Stimulated activated CD8-positive, alpha-beta memory T cell treated with anti-CD3 and anti-CD28 coated beads, Interleukin-7, amount 100 ng/mL, for 24 hours (primary cell): ENCODE measurements at places on chromosomes 7 and 10.
A peak's percentile ranks its signal among the peaks of the same experiment; 100 is the strongest.

DNA sequence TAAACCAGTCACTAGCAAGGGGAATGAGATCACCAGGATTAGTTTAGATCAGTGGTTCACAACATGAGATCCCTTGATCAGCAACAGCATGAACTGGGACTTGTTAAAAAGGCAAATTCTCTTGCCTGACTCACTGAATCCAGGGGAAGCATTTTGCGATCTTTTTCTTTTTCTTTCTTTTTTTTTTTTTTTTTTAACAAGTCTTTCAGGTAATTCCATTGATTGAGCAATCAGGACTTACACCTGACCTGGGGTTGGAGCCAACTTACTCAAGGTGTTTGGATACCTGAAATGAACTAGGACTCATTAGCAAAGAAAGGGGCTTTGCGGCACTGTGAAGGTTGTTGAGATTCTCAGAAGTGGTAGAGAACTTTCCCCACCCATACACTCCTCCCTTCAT is 47.1 kb upstream of the PRR15 start:
- DNase-seq = no peak

DNA sequence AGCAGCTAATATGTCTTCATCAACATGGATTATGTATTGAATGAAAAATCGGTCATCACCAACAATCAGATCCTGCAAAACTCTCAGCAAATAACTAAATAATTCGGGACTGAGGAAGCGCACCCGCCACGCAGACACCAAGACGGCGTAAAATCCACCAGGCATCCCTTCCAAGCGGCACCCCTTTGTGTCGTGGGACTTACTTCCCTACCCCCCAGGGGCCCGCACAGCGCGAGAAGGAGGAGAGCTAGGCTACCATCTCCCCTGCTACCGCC is 721 bp downstream of the ARL3 start:
- peak; percentile 41 for DNase-seq

- DNase-seq = no peak
These were observed 210.7 kb downstream of the SKAP2 start for GRCh38 chr7:26653430-26654399.

- DNase-seq = peak; percentile 30
These were observed 711 bp downstream of the NAMPT start for GRCh38 chr7:106283831-106284713.

GRCh38 chr7:107915541-107915940 is 24.6 kb downstream of the DLD start:
- no peak for DNase-seq

- no peak for DNase-seq
These were observed 50.1 kb downstream of the PLEKHA8 start for GRCh38 chr7:30078280-30078679.

DNA sequence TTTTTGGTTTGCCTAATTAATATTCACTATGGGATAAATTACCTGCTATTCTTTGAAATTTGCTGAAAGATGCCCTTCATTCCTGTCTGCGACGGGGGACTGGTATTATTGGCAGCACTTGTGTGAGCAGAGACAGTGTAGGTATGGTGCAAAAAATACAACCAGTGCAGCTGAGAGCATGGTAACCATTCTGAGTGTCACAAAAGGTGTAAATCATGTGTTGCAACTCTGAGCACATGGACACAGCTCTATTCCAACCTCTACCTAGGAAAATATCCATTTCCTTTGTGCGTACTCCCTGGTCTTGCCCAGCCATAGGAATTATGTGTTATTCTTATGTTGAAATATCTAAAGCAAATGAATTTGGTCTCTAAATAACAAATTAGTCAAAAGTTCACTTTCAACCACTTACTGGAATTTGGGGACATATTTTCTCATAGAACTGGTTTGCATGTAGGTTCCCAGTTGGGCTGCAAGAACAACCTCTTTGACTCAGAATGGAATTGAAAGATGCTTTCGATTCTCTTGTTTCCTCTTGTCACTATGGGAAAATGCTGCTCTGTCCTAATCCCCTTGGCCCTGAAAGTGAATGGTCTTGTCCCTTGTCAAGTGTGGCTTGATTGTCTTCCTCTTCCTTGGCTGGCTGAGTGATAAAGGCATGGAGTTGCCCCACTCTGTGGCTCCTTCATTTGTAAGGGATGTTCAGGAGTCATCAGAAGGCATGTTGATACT is 57.0 kb downstream of the CELF2 start:
- DNase-seq = no peak

- DNase-seq = no peak
These were observed 349.6 kb downstream of the TFEC start for GRCh38 chr7:115680921-115681320.

DNA sequence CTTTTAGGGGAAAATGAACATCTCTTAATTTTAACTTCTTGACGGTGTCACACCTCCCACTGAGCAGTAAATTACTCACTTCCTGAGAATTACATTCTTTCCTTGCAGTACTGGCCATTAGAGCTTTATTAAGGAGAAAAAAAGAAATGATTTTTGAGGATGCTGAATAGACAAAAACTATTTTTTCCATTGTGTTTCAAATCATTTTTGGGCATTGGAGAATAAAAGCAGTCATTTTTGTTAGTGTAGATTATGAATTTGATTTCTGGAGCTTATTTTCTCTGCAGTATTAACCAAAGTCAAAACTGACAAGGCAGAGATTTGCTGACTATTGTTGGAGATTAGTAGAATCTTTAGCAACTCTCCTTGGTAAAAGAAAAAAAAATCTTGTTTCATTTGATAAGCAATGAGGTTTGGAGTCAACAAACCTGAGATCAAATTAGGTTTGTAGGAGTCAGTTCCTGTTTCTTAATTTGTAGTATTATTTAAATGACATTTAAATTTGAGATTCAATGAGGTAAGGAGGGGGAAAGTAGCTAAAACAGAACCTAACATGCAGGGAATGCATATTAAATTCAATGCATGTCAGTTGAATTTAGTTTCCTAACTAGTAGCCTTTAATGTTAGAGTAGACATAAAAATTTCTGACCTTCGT is 70.6 kb downstream of the AP3M1 start:
- no peak for DNase-seq

GRCh38 chr7:110841840-110842545 is 248.9 kb upstream of the LRRN3 start:
- no peak for DNase-seq

GRCh38 chr7:117724898-117725297 is 148.3 kb downstream of the CTTNBP2 start:
- DNase-seq = no peak

DNA sequence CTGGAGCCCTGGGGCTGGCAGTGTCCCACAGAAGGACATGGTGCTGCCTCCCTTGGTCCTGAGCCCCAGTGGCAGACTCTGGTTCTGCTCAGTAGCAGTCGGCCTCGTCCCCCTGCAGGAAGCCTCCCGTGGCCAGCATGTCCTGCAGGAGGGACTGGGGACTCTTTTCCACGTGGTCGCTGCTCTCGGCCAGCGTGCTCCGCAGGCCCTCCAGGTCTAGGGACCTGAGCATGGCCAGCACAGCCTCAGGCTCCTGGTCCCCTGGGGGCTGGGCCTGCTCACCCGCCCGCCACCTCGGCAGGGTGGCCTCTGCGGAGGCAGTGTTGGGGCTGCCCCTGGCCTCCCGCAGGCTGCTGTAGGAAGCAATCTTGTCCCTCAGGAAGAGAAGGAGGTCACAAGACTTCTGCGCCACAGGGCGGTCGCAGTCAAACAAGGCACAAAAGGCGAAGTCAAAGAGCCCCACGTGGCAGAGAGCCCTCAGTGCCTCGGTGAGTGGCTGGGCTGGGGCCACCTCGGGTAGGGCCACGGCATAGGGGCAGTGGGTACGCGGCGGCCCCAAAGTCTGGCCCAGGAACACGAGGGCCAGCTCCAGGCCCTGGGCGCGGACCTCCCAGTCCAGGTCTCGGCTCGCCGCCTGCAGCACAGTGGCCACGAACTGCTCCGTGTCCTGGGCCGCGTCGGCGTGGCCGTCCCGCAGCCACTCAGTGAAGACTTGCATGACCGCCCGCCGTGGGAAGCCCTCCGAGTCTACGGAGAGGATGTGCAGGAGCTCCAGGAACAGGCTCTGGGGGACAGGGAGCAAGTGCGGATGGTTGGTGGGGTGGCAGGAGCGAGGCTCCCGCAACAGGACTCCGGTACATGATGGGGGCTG is 17.1 kb downstream of the BRAT1 start:
- DNase-seq = no peak

- no peak for DNase-seq
These were observed 10.2 kb upstream of the MRPS24 start for GRCh38 chr7:43879477-43879876.

DNA sequence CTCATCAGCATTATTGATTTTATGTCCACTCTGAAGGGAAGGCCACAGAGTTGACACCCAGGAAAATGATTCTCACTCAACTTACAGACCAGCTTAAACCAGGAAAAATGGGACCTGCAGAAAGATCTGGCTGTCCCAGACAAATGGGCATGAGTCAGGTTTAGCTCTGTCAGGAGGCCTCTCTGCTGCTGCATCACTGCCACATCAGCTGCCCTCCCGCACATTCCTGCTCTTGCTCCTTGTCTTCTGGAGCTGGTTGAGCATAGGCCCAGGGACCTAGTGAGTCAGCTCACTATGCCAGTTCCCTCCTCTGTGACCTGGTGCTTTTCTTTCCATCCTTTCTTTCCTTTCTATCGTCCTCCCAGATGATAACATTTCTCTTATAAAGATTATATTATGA is 18.8 kb upstream of the SMNDC1 start:
- DNase-seq = no peak

GRCh38 chr7:150502519-150502918 is 12.2 kb upstream of the GIMAP7 start:
- no peak for DNase-seq

DNA sequence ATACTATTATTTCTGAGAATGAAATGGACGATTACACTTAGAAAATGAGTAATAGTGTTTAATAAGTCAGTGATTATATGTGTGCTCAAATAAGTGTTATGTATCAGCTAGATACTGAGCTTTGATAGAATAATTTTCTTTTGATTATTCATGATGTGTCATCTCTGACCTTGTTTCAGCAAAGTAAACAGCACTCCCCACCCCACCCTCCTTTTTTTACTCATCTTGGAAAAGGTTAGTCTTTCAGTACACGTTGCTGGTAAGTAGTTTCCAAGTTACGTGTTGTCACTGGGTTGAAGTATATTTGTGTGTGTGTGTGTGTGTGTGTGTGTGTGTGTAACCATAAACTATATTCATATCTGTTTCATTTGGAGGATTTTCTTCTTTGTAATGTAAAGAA is 84.1 kb downstream of the GNAI1 start:
- no peak for DNase-seq

DNA sequence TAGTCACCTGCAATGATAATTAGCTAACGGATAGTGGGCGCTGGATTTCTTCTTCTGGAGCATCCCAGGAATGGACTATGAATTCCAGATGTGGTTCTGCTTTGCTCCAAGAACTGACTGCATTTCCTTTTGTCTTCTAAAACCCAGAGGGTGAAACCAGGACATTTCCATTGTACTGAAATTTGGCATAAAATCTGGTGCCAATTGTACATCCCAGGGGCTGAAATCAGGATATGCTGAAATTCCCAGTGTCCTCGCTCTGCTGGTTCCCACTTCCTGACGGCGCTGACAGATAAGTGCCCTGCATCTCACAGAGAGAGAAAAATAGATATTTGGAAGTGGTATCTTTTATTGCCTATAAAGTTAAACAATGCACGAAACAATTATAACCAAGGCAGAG is 31.9 kb downstream of the RBM20 start:
- no peak for DNase-seq

DNA sequence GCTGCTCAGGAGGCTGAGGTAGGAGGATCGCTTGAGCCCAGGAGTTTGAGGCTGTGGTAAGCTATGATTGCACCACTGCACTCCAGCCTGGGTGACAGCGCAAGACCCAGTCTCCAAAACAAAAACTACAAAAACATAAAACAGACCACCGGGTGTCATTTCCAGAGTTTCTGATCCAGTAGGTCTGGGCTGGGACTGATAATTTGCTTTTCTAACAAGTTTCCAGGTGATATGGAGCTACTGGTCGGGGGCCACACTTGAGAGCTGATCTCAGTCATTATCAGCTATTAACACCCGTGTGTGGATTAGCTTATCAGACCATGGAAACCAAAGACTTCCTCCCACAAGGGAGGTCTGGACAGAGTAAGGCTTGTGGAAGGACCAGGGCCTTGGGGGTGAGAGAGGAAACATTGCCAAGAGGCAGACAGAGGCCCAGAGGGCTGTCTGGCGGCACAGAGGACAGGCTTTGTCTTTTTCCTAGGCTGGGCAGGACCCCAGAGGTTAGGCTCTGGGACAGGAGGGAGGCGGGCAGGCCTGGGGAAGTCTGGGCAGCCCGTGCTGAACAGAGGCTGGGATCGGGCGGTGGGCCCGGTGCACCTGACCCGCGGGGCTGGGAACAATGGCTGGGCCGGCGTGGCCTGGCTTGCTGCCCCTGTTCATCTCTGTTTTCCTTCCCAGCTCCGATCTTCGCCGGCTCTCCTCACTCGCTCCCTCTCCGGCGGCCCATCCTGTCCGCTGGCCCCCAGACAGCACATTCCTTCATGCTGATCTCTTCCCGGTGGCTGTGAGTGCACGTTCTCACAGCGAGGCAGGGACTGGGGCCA is 25.2 kb downstream of the TMEM270 start:
- DNase-seq = no peak

- no peak for DNase-seq
These were observed 35.7 kb downstream of the ZCCHC24 start for GRCh38 chr10:79409726-79410085.

DNA sequence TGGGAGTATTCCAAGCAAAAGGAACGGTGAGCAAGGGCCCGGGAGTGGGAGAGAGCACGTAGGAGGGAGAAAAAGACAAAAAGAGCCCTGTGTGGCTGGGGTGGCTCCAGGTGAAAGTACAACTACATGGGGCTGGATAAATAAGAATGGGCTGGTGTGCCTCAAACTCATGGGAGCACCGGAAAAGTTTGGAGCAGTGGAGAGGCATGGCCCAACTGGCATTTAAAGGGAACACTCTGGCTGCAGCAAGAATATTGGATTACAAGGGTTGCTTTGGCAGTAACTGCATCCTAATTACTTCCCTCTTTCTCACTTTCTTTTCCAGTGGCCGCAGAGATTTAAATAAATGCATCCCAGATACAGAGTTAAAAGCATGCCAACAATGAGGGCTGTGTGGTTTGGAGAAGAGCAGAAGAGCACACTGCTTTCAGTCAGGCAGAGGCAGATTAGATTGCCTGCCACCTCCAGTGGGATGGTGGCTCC is 39.1 kb upstream of the HERPUD2 start:
- DNase-seq = no peak

DNA sequence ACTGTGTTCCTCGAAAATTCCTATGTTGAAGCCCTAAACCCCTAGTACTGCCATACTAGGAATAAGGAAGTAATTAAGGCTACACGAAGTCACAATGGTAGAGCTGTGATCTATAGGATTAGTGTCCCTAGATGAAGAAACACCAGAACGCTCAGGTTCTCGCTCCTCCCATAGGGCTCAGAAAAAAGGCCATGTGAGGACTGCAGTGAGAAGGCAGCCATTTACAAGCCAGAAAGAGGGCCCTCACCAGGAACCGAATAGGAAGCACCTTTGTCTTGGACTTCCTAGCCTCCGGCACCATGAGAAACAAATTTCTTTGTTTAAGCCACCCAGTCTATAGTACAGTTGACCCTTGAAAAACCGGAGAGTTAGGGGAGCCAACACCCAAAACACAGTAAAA is 46.2 kb downstream of the CACUL1 start:
- no peak for DNase-seq
